KBM-7 (cell line): ENCODE measurements at places on chromosomes 11 and 22.

DNA sequence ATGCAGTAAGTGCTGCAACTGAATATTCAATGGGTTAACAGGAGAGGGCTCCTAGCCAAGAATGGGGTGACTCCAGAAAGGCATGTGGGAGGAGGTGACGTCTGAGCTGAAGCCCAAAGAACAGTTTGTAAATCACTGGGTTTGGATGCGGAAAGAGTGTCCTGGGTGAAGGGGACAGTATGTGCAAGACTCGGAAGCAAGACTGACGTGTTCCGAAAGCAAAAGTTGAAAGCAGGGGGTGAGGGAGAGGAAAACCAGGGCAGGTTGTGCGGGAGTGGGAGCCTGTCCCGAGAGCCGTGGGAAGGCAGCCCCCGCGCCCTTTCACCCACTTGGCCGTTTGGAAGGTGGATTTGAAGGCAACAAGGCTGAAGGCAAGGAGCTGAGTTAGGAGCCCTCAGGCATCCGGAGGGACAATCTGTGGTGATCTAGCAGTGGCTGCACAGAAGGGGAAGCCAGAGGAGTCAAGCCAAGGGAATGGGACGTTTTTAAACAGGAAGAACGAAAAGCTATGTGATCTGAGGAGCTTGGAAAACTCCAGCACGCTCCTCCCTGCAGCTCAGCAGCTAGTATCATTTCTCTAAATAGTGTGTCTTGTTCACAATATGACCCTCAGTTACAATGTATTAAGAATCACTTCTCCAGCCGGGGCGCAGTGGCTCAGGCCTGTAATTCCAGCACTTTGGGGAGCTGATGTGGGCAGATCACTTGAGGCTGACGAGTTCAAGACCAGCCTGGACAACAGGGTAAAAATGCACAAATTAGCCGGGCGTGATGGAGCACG lies 7.7 kb downstream of the SLC25A18 start:
- no peak for DNase-seq

DNA sequence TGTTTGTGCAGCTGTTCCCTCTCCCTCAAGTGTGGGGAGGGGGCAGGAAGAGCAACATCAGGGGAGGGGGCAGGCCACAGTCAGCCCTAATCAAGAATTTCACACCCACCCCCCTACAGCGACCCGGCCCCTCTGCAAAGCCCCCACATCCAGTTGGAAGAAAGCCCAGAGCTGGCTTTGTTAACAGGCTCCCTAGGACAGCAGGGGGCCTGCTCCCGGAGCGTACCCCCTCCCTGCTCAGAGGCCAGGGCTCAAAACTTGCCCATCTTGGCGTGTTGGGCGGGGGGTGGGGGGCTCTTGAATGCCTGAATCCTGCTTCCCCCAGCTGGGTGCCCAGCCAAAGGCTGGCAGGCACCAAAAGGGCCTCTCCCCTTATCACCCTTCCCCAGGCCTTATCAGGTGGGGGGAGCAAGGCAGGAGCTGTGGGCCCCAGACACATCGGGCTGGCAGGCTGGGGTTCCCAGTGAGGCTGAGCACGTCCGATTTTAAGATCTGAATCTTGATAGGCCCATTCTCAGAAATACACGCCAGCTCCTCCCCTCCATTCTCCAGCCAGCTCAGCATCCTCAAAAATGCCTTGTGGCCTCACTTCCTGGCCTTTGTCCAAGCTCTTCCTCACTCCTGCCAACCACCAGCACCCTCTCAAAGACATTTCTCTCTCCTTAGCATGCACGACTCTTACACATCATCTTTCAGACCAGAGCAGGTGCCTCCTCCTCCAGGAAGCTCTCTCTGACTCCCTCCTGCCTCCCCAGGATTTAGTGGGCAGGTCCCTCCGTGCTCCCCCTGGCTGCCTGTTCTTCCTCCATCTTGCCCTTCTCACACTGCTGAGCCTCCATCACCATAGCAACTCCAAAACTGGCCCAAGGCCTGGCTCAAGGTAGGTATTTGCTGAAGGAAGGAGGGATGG lies 384.8 kb downstream of the MN1 start:
- peak; percentile 1 for DNase-seq

DNA sequence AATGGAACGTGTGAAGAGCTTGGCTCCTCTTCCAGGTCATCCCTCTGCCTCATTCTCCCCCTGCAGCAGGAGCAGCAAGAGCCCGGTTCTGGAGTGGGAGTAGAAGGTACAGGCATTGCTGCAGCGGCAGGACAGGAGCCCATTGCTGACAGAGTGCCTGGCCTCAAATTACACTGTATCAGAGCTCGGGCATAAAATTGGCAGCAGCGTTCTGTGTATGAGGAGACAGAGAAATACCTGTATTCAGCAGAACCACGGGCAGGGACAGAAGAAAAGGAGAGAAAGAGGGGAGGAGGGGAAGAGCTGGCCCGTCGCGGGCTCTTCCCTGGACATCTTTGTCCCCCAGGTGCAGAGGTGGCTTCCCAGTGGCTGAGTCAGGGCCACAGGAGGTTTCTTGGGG lies 2.6 kb upstream of the NCF4 start:
- no peak for DNase-seq

DNA sequence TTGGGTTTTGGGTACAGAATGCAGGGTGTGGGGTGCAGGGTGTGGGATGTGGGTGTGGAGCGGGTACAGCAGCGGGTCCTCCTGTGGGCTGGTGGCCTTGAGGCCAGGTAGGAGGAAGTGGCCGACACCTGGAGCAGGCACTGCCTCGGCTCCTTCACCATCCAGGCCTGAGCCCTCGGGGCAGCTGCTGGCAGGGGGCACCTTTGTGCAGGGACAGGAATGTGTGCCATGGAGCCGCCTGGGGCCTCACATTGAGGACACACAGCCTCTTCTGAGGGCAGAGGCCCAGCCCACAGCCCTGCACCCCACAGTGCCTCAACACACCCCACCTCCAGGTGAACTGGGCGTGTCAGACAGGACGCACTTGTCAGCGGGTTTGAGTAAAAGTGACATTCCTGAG lies 984.0 kb downstream of the BRD1 start:
- no peak for DNase-seq

GRCh38 chr22:40323681-40324171 lies 22.6 kb upstream of the ADSL start:
- no peak for DNase-seq

DNA sequence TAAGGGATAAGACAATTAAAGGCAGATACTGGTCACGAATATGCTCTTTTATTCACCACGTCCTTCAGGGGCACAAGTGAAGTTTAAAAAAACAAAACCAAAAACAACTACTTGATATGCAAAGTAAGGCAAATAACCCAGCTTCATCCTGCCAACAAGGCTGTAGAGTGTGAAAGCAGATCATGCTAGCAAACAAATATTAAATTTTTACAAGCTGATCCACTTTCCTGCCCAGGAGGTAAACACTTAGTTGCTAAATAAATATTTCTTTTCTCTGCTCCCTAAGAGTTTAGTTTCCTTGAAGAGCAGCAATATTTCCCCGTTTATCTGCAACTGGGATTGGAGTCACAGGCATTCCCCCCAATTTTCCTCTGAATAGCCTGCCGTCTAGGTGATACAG lies 300.2 kb downstream of the LARGE1 start:
- DNase-seq, result no peak

DNA sequence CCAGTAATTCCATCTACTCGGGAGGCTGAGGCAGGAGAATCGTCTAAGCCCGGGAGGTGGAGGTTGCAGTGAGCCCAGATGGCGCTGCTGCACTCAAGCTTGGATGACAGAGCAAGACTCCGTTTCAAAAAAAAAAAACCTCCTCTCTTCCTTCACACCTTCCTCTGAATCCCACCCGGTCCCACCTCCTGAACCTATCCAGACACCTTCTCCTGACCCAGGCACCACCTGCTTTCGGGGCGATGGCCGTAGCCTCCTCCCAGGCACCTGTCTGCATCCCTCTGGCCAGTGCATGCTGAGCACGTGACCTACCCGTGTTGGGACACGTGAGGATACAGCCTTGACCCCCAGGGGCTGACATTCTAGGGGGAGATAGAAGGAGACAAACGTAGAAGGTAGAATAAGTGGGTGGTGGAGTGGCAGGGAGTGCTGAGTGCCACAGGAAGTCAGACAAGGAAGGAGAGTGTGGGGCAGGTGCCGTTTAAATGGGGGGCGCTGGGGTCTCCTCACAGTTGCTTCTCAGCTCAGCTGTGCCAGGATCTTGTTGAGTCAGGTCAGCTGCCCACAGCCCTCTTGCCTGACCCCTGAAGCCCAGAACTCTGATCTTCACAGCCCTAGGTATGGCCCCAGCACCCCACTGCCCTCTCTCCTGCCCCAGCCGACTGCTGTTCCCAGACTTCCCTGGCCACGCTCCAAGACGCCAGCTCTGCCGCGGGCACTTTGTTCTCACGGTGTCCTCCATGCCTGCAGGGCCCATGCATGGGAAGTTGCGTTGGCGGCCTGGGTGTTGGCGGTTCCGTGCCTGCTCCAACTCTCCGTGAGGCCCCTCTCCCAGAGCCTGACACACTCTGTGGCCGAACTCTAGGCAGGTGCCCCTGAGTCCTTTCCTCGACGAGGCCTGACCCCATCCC lies 1.2 kb upstream of the MIOX start:
- no peak for DNase-seq

DNA sequence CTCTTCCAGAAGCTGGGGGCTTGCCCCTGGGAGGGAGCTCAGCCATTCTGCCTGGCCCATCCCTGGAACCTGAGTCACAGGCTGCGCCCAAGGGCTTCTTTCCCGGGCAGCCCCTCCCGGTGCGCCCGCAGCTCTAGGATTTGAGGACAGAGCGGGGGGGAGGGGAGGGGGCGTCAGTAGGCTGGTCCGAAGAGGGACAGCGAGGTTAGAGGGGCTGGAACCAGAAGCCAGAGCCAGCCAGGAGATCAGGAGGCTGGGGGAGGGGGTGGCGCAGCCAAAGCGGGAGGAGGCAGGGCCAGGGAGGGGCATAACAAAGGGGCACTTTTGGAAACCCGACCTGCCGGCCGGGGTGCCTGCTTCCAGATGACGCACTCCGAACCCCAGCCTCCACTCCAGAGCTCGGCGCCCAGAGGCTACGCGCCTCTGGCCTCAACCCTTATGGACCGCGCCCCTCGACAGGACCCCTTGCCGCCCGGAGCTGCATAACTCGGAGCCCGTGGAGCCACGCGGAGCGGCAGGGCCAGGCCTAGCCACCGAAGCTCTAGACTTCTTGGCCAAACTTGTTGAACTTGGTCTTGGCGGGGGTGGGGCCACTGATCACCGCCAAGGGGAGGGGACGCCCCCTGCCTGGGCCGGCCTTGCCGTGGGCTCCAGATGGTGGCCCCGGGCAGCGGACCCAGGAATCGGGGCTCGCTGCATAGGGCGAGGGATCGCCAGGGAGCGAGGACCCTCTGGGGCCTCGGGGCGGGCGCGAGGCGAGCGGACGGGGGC lies 744 bp downstream of the PACSIN3 start:
- peak; percentile 51 for DNase-seq

DNA sequence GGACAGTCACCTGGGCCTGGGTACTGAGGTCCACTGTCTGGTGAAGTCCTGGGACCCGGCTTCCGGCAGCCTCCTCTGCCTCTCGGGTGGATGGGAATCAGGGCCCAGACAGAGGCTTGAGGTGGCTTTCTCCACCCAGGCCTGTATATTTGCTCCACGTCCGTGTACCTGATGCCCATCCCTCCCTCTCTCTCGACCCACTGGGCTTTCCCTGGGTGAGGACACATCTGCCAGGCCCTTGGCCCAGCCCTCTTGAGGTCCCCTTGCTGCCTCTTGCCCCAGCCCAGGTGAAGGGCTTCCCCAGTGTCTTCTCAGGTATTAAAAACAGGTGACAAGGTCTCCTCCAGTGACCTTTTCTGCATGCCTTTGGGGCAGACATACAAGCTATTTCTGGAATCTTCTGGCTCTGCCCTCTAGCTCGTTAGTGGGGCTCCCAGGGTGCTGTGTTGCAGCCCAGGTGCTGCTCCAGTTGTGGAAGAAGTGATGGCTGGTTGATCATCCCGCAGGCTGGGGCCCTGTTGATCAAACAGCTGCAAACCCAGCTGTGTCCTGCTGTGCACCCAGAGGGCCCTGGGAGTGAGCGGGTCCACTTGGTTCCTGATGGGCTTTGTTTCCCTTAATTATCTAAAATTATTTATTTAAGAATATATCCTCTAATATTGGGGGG lies 25.5 kb upstream of the ACR start:
- DNase-seq, result no peak

DNA sequence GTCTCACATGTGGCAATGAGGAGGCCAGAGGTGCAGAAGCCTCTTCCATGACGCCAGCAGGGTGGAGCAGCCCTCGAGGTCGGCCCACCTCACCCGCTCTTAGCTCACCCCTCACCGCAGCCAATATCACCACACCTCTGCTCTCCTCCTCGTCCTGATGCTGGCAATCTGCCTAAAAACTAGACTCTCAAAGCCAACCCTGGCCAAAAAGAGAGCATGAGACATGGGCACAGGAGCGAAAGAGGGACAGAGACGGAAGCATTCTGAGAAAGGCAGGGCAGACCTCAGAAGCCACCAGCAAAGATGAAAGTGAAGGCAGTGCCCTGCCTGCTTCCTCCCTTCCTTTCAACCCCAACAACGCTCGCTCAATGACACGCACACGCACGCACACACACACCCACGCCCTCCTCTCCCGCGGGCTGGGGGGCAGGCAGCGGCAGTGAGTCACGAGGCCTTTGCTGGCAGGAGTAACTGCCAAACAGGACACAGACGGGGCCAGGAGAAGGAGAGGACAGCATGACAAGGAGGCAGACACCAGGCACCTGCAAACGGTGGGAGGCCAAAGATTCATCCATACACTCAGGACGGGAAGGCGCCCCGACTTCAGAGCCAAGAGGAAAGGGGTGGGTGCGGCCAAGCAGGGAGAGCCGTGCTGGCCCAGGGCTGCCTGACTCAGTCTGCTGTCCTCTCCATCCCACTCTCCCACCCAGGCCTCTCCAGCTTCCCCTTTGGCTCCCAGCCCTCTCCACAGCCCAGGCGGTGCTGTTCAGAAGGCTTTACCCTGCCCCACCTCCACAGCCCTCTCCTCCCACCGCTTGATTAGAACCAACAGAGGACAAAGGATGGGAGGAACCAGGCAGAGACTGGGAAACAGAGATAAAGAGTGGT lies 11.4 kb downstream of the IGSF9B start:
- no peak for DNase-seq

GRCh38 chr22:45612940-45613339 lies 58.7 kb upstream of the ATXN10 start:
- no peak for DNase-seq

DNA sequence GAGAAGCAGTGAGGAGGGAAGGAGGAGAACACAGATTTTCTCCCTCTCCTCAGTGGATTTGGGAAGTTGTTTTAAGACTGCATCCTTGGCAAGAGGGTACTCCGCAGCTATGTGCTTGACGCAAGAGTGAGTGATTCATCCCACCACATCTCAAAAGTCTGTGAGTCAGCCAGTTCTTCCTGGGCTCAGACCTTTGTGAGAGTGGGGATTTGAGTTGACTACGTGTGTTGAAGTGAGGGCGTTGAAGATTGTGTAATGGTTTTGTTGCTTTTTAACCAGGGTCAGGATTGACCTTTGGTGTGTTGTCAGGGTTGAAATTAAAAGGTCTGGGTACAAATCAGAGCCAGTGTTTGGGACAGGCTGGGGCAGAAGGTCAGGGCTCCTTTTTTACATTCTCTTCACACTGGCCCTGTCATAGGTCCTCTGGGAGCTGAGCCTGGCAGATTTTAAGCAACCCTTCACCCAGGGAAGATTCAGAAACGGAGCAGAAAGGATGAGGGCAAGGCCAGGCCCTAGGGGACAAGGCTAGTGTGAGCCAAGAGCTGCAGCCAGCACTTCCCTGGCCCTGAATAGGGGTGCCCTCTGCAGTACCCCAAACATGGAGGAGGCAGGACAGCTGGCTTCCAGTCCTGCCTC lies 4.2 kb upstream of the C11orf86 start:
- peak; percentile 16 for DNase-seq
